ENCODE measurements at places on chromosomes 2 and 18. TPM values are rescaled to one million over a fixed set of nuclear protein-coding genes. Genes with fewer than 3 reads are reported as not detected.

- no peak overlapping the region for H3K27ac ChIP-seq
- H3K27me3 ChIP-seq, result no peaks in the 10 kb centered on the region
- H3K36me3 ChIP-seq, result no peaks in the 10 kb centered on the region
- H3K4me1 ChIP-seq, result no peaks in the 10 kb centered on the region
Measured at GRCh38 chr18:41828137-41828536, 126.9 kb upstream of the PIK3C3 start.

- no peak overlapping the region for H3K27ac ChIP-seq
- H3K27me3 ChIP-seq, result no peaks in the 10 kb centered on the region
- H3K4me1 ChIP-seq, result no peaks in the 10 kb centered on the region
- DNase-seq, result no peak
Measured at GRCh38 chr2:145682546-145683157, 1162.7 kb upstream of the ZEB2 start.

DNA sequence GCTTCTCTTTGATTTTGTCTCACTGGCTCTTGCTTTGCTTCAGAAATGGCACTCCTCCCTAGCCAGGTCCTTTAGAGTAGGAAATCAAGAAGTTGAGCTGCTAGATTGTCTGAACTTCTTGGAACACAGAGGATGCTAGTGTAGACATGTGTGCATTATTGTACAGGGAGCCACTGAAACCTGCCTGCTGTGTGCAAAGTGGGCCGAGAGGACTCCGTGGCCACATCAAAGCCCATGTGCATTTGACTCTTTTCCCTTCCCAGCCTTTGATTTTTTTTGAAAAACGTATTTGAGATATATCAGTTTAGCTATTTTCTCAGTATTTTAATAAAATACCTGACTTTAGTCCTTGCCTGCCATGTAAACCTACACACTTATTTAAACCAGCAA lies 83.1 kb downstream of the TMEM247 start:
- H3K27me3 ChIP-seq, result no peaks in the 10 kb centered on the region
- no peak overlapping the region for H3K27ac ChIP-seq
- H3K4me3 ChIP-seq, result no peak overlapping the region

The LIPG gene
- not detected for total RNA-seq

The LRP1B gene
- 0.29 TPM for total RNA-seq

The ST6GAL2 gene
- 64.2 TPM for total RNA-seq
